ENCODE measurements at places on chromosomes 11 and 22. TPM values are rescaled to one million over a fixed set of nuclear protein-coding genes. Genes with fewer than 3 reads are reported as not detected.

DNA sequence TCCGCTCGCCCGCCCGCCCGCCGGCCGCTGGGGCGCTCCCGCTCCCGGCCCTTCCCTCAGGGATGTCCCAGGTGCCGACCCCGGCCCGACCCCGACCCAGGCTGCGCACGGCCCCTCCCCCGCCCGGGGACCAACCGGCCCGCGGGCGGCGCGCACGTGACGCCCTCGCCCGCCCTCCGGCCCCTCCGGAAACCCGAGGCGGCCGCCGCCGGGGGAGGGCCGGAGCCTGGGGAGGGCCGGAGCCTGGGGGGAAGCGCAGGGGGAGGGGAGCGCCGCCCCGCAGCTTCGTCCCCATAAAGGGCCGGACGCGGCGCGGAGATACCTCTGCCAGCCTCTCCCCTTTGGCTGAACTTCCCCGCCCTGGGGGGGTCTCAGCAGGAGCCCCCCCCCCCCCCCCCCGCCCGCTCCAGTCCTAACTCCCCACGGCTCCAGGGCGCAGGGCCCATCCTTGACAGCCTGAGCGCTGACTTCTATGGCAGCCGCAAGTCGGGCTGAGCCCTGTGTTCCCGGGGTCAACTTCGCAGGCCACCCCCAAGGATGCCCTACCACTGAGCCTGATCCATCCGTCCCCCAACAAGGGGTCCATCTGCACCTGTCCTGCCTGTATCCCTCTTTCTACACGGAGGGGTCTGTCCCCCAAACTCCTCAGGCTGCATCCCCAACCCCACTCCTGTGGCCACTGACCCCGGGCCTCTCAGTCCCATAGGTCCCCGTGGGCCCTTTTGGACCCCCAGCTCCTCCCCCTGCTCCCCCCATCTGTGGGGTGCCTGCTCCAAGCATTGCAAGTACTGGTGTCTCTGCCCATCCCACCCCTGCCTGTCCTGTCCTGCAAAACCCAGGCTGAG is at the start of gene MAPK12:
TSS of gene MAPK12 (minus strand) at position 69 of the 845 bp plus-strand sequence. CDS start 174 bp downstream, outside the sequence.
- no peak for DNase-seq

DNA sequence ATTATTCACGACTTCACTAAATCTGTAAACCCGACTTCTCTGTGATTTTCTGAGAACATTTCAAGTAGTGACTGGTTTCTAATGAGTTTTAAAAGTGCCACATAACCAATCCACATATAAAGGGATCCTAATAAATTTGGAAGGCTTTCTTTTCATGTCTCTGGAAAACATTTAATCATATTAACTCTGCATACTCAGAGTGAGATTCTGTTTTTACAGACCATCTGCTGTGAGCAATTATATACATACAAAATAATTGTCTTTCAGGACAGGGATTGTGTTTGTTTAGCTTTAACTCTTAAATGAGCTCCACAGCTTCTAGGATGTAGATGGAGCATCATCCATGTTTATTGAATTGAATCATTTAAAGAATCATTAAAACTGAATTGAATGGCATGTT is 65.1 kb downstream of the PRMT3 start:
- DNase-seq = no peak

- DNase-seq = no peak
Measured at GRCh38 chr22:49953680-49954344, 6.8 kb upstream of the PIM3 start.

DNA sequence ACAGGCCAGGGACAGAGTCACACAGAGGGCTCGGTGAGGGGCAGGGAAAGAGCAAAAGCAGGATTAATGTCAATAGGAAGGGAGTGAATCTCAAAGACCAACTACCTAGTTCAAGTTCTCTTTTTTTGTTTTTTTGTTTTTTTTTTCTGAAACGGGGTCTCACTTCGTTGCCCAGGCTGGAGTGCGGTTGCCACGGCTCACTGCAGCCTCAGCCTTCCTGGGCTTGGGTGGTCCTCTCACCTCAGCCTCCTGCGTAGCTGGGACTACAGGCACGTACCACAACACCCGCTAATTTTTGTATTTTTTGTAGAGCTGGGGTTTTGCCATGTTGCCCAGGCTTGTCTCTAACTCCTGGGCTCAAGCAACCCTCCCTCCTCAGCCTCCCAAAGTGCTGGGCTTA is 9.7 kb upstream of the BCL9L start:
- DNase-seq = no peak

GRCh38 chr11:31826536-31827438 is 15.7 kb upstream of the PAX6 start:
- DNase-seq = no peak

DNA sequence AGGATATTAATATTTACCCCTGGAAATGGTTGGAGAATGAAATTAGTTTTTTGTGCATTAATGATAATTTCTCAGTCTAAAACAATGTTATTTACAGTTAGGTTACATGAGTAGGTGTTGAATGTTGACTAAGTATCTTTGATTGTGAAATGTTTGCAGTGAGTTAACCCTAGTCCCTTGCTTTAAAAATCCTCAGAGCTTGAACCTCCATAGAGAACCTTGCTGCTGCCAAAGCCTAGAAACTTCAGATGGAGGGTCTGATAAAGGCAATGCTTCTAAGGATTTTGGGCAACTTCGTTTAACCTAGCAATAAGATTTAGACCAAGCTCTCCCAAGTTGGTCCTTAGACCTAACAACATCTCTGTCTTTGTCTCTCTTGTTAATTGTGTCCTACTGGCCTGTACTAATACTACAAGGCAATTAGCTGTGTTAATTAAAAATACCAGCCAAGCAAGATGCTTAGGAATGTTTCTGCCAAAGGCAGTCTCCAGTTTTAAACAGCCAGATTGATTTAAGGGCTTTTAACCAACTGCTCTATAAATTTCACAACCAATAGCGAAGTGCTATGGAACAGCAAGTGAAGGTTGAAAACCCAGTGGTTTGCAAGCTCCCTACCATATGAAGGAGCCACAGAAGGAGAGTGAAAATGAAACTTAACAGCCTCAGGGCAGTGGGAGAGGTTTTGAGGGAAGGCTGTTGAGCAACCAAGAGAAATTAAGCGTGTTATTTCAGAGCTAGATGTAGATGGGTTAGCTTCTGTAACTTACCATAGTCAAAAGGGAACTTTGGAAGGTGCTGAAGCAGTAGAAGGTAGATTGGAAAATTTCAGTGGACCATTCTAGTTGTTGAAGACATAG is 295.9 kb upstream of the ANO5 start:
- DNase-seq = peak; percentile 7

DNA sequence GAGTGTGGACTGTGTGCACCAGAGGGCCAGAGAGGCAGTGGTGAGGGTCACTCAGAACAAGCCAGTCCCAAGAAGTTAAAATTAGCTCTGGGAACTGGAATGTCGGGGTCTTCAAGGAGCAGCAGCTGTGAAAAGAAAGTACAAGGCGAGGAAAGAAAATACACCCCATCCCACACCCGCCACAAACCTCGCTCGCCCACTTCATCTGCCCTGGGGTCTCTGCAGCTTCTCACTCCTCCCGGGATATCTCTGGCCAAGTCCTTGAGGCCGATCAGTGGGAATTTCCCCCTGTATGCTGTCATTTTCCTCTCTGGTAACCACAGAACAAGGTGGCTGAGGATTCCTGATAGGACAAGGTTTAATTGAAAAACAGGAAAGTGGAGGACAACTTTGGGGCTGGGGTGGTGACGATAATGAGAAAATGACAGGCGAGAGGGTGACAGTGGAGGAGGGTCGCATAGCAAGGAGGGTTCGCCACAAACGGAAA is 36.3 kb upstream of the TIMP3 start:
- DNase-seq = no peak

- DNase-seq = no peak
Measured at GRCh38 chr22:28442711-28443525, 236.7 kb downstream of the TTC28 start.

DNA sequence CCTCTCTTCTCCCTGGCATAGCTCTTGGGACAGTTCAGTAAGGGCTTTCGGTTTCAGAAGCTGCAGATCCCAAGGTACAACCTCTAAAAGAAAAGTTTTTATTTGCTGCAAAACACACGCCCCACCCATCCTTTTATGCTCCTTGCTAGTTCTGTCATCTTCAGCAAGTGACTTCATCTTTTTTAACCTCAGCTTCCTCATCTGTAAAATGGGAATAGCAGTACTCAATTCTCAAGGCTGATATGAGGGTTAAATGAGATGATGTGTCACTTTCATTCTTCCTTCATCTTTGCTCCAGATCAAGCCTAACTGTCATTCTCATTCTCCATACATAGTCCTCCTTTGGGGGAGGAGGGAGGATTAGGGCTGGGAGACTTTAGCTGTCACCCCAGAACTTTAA is 90.0 kb upstream of the ALX4 start:
- no peak for DNase-seq

- DNase-seq = no peak
Measured at GRCh38 chr11:44407211-44407996, 97.5 kb upstream of the ALX4 start.

- no peak for DNase-seq
Measured at GRCh38 chr11:107505647-107506225, 48.1 kb upstream of the CWF19L2 start.

GRCh38 chr11:43919852-43920597 is 22.4 kb upstream of the C11orf96 start:
- no peak for DNase-seq

GRCh38 chr11:102012946-102013345 is 34.3 kb upstream of the CFAP300 start:
- DNase-seq = no peak

DNA sequence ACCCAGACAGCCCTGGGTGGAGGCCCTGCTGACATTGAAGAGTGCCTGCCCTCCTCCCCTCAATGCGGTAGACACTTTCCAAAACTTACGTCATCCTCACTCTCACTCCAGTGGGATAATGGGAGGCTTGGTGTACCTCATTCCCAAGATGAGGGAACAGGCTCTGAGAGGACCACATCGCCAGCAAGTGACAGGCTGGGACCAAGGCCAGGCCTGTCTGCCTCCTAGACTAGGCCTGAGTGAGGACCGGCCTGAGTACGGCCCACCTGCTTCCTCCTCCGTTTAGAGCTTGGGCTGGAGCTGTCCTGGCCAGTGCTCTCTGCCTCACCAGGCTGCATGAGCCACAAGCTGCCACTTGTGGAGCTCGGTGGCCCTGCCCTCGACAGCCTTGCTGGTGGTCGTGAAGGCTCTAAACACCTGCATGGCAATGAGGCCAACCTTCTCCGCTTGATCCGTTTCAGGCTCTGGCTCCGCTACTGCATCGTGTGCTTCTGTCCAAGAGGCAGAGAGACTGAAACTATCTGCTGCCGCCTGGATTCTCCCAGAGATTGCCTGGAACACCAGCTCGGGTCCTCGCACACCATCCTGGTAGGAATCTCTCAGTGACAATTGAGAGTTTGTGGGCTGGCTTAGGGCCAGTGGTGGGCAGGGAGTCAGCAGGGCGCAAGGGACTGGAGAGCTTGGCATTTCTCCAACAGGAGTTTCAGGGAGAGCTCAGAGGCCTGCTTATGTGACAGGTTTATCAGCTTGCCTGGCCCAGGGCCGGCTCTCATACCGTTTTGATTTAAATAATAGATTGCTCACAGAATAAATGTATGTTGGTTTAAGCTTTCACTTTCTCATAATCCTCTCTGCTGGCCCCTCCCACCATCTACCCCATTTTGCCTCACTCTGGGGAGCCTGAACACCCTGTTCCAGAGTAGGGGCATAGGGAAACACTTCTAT is 9.4 kb downstream of the LRRC75B start:
- no peak for DNase-seq

DNA sequence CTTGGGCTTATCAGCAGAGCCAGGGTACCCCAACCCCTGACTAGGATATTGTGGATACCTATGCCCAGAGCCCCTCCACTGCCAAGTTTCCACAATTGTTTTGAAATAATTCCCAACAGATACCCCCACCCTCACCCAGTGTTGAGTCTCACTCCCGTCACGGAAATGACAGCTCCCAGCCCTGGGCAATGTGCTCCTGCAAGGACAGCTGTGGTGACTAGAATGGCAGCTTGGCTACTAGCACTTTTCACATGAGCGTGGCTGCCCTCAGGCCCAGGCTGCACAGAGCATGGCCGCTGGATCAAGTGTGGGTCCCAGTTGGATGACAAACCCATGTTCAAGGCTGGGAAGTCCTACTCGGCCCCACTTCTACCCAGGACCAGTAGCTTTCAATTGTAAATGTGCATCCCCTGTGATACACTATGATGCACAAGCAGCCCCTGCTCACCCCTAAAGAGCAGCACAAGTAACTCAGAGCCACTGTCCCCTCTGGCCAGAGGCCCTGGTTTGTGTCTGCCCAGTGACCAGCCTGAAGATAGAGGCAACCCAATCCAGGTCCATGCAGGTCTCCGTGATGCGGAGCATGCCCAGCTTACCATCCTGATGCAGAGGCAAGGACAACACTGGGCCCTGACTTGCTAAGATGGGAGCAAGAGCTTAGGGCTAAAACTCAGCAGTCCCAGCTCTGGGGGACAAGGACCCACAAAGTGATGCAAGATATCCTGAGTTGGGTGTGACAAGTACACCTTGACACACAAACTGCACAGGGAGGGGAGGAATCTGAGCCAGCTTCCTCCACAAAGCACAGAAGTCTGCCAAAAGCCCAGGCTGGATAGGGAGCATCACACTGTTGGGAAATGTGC is 13.2 kb downstream of the KCNQ1OT1 start:
- DNase-seq = no peak

GRCh38 chr11:996681-997080 is 39.8 kb downstream of the MUC6 start:
- no peak for DNase-seq

The KMT2A gene
- total RNA-seq = 20.6 TPM

The TCF20 gene
- total RNA-seq = 40.8 TPM

The CELSR1 gene
- total RNA-seq = 39.0 TPM

The GPHA2 gene
- not detected for total RNA-seq

The SOX6 gene
- total RNA-seq = 2.7 TPM

The CDC42BPG gene
- 16.6 TPM for total RNA-seq

The SMIM35 gene
- not detected for total RNA-seq

The GGTLC3 gene
- not detected for total RNA-seq

The C11orf65 gene
- 1.8 TPM for total RNA-seq

All from bronchial epithelial cell (primary cell).